ENCODE measurements at places on chromosomes 4 and X.

DNA sequence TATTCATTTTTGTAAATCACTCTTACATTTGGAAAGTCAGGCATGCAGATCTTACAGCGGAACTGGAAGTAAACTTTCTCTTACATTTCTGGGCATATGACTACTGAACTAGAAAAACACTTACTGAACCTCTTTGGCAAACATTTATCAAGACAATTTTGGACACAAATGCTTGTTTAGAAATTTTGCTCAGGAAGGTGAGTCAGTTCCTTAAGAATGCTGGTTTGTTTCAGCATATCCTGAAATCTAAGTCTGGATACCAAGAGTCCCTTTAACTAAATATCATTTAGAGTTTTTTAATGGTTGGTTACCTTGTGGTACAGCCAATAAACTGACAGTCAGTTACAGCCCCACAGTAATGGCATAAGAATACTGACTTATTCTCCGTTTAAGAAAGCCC is 15.0 kb downstream of the SHISA3 start:
- no peaks in the 10 kb centered on the region for H3K36me3 ChIP-seq
- peak; percentile 90 for DNase-seq
- peak overlapping the region; percentile 27 for H3K27ac ChIP-seq
- H3K4me1 ChIP-seq, result peaks cover 8% of the 10 kb centered on the region

DNA sequence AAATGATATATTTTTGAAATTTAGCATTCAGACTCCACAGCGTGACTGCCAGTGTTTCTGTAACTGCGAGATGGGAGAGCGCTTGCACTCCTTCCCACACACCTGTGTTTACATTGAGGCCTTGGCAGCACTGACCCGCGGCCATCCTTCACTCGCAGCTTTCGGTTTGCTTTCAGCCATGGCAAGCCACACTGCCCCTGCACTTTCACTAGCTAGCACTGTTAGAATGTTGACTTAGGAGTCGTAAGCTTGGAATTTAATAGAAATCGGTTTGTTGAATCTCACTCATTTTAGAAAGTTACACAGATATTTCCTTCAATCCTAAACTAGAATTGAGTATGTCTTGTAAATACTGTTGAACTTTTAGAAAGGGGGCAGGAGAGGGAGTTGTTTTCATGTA is 136.2 kb downstream of the CFAP299 start:
- no peaks in the 10 kb centered on the region for H3K36me3 ChIP-seq
- H3K4me1 ChIP-seq, result no peaks in the 10 kb centered on the region
- peak; percentile 67 for DNase-seq
- H3K27me3 ChIP-seq, result no peaks in the 10 kb centered on the region

DNA sequence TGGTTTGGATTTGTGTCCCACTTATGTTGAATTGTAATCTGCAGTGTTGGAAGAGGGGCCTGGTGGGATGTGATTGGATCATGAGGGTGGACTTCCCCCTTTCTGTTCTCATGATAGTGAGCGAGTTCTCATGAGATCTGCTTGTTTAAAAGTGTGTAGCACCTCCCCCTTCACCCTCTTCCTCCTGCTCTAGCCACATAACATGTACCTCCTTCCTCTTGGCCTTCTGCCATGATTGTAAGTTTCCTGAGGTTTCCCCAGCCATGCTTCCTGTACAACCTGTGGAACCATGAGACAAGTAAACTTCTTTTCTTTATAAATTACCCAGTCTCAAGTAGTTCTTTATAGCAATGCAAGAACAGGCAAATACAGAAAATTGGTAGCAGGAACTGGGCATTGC is 138.7 kb downstream of the INPP4B start:
- H3K27ac ChIP-seq, result no peak overlapping the region
- DNase-seq, result no peak
- no peaks in the 10 kb centered on the region for H3K4me1 ChIP-seq
- no peaks in the 10 kb centered on the region for H3K27me3 ChIP-seq
- H3K36me3 ChIP-seq, result no peaks in the 10 kb centered on the region

- no peaks in the 10 kb centered on the region for H3K4me1 ChIP-seq
- no peaks in the 10 kb centered on the region for H3K27me3 ChIP-seq
- no peak for DNase-seq
- no peaks in the 10 kb centered on the region for H3K36me3 ChIP-seq
- no peak overlapping the region for H3K27ac ChIP-seq
Measured at GRCh38 chr4:130210864-130211263, 1114.9 kb downstream of the C4orf33 start.

DNA sequence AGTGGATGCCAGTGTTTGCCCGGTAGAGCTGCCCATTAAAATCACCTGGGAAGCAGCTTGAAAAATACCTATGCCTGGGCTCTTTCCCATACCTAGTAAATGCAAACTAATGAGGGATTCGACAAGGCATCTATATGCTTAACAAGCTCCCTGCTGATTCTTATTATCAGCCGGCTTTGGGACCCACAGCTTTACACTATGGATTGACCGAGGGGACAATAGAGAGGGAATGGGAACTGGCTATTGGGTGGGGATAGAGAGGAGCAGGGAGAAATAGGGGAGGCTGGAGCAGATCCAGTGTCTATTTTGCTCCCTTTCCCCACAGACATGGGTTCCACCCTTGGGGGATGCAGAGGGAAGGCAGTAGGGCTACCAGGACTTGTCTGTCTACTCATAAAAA is 103.1 kb upstream of the TEX13D start:
- H3K4me1 ChIP-seq, result no peaks in the 10 kb centered on the region
- no peak overlapping the region for H3K4me3 ChIP-seq
- no peaks in the 10 kb centered on the region for H3K36me3 ChIP-seq
- H3K27ac ChIP-seq, result no peak overlapping the region
- no peaks in the 10 kb centered on the region for H3K27me3 ChIP-seq

GRCh38 chrX:2701600-2701999 is 10.5 kb downstream of the CD99 start:
- no peak for DNase-seq
- H3K27me3 ChIP-seq, result no peaks in the 10 kb centered on the region
- peaks cover 8% of the 10 kb centered on the region for H3K36me3 ChIP-seq
- no peak overlapping the region for H3K27ac ChIP-seq
- peaks cover 15% of the 10 kb centered on the region for H3K4me1 ChIP-seq
- H3K4me3 ChIP-seq, result no peak overlapping the region

- no peaks in the 10 kb centered on the region for H3K4me1 ChIP-seq
- no peak overlapping the region for H3K27ac ChIP-seq
- peaks cover 7% of the 10 kb centered on the region for H3K27me3 ChIP-seq
- DNase-seq, result peak; percentile 51
- no peaks in the 10 kb centered on the region for H3K36me3 ChIP-seq
Measured at GRCh38 chr4:163484906-163485305, 9.6 kb upstream of the TMA16 start.

- H3K36me3 ChIP-seq, result no peaks in the 10 kb centered on the region
- no peaks in the 10 kb centered on the region for H3K27me3 ChIP-seq
- H3K27ac ChIP-seq, result no peak overlapping the region
- DNase-seq, result no peak
- H3K4me1 ChIP-seq, result no peaks in the 10 kb centered on the region
Measured at GRCh38 chrX:31464306-31464915, 392.6 kb upstream of the FTHL17 start.

GRCh38 chr4:147480891-147481576 is at the start of gene EDNRA:
Gene EDNRA, plus strand, starts transcription at chr4:147481097. Its CDS starts 4,585 bp downstream, at chr4:147485682.
- H3K27me3 ChIP-seq, result no peaks in the 10 kb centered on the region
- H3K27ac ChIP-seq, result peak within 1 kb of the TSS; percentile 70
- peak; percentile 68 for DNase-seq
- H3K4me3 ChIP-seq, result peak within 1 kb of the TSS; percentile 69
- peaks cover 9% of the 10 kb centered on the region for H3K4me1 ChIP-seq
- H3K36me3 ChIP-seq, result peaks cover 3% of the 10 kb centered on the region

DNA sequence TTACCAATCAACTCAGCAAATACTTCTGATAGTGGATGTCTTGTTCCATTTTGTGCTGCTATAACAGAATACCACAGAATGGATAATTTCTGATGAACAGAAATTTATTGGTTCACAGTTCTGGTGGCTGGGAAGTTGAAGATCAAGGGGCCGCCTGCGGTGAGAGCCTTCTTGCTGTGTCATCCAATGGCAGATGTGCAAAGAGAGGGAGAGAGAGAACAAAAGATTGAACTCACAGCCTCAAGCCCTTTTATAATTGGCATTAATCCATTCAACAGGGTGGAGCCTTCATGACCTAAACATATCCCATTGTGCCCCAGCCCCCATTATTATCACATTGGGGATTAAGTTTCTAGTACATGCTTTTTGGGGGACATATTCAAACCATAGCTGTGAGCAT is 86.1 kb downstream of the ADGRG4 start:
- no peaks in the 10 kb centered on the region for H3K36me3 ChIP-seq
- H3K27me3 ChIP-seq, result peaks cover 4% of the 10 kb centered on the region
- H3K4me3 ChIP-seq, result no peak overlapping the region
- no peaks in the 10 kb centered on the region for H3K4me1 ChIP-seq
- no peak for DNase-seq

DNA sequence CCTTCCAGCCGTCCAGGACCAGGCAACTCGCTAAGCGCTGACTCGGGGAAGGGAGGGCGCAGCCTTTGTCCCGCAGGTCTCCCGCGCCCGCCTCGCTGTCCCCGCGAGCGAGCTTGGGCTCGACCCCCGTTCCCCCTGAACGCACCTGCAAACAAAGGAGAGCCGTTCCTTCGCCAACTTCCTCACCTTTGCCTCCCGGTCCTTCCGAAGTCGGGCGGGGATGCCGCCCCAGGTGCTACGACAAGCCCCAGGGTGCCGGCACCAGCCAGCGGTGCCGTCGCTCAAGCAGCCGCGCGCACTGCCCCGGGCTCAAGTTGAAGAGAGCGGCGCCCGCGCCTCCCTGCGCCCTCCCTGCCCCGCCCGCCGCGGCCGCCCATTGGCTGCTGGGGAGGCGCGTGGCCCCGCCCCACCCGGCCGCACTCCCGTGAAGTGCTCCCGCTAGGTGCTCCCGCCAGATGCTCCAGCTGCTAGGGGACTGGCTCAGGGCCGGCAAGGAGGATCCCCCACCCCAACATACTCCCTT is 107.1 kb downstream of the NSUN7 start:
- H3K4me1 ChIP-seq, result no peaks in the 10 kb centered on the region
- peak; percentile 38 for DNase-seq

- H3K27me3 ChIP-seq, result peaks cover 7% of the 10 kb centered on the region
- H3K4me3 ChIP-seq, result no peak overlapping the region
- no peak overlapping the region for H3K27ac ChIP-seq
- peak; percentile 46 for DNase-seq
- no peaks in the 10 kb centered on the region for H3K36me3 ChIP-seq
Measured at GRCh38 chr4:38313999-38314561, 349.9 kb upstream of the KLF3 start.

GRCh38 chr4:151922811-151923210 is 162.0 kb upstream of the GATB start:
- no peak for DNase-seq
- no peaks in the 10 kb centered on the region for H3K4me1 ChIP-seq
- no peaks in the 10 kb centered on the region for H3K27me3 ChIP-seq
- no peak overlapping the region for H3K27ac ChIP-seq
- no peak overlapping the region for H3K4me3 ChIP-seq

DNA sequence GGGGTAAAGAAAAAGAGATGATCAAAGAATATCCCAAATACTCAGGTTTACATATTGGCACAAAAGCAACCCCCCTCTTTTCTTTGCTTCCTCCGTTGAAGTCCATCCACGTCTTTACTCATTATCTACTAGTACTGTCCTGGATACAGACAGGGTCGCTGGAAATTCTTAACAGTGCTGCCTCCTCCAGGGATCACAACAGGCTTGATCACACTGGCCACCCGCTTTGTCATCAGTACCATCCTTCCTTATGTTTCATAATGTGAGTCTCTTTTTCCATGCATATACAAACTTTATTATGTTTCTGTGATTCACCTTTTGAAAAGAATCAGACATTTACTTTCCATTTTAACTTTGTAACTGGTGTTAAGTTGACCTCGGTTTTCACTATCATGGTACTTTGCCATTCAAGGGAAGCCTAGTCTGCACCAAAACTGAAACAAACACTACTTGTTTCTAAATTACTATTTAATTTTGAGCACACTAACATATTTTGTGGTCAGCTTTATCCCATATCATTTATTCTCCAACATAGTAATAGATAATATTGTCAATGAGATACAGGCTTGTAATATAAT is 387.5 kb upstream of the PPP1R2C start:
- no peak for DNase-seq
- no peaks in the 10 kb centered on the region for H3K36me3 ChIP-seq
- H3K4me1 ChIP-seq, result no peaks in the 10 kb centered on the region
- H3K27me3 ChIP-seq, result no peaks in the 10 kb centered on the region

DNA sequence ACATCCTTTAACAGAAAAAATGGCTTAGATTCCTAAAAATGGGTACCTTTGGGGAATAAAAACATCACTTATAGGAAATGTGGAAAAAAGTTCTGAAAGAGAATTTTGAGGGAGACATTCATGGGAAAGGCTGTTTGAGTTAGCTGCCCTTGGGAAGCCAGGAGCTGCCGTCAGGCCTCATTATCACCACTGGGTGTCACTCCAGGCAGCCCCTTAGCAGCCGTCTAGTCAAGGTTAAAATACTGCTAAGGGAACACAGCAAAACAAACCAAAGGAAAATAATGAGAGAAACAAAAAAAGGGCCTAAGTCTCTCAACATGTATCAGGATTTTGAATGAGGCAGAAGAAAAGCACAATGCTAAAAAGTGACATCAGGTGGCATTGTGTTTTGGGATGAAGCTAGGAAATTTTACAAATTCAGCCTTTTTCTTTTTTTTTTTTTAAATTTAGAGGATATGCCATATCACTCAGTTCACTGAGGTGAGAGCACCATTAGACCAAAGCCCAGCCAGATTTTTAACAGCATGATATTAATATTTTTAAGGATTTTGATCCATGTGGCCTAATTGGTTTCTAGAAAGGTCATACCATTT is 235.3 kb downstream of the GPAT3 start:
- H3K4me3 ChIP-seq, result no peak overlapping the region
- no peaks in the 10 kb centered on the region for H3K4me1 ChIP-seq
- H3K36me3 ChIP-seq, result no peaks in the 10 kb centered on the region
- H3K27ac ChIP-seq, result no peak overlapping the region
- H3K27me3 ChIP-seq, result peaks cover 4% of the 10 kb centered on the region

DNA sequence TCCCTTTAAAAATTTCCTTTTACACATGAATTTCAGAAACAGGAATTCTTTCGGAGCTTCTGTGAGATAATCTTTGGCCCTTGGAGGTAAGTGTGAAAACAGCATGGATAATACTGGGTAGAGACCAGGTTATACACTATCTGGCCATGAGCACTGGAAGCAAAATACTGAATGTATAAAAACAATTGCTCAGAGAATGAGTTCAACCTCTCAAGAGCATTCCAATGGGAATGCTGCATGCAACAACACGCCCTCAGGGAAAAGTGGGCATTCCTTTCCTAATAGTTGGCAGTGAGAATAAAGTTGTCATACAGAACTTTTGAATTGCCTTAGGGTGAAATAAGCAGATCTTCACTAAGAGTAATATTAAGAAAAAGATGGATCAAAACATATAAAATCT is 574.8 kb upstream of the DIPK2B start:
- peaks cover 6% of the 10 kb centered on the region for H3K4me1 ChIP-seq
- H3K27me3 ChIP-seq, result no peaks in the 10 kb centered on the region
- H3K36me3 ChIP-seq, result no peaks in the 10 kb centered on the region
- DNase-seq, result peak; percentile 81

GRCh38 chr4:19399001-19399400 is 852.7 kb upstream of the SLIT2 start:
- no peaks in the 10 kb centered on the region for H3K36me3 ChIP-seq
- H3K4me1 ChIP-seq, result no peaks in the 10 kb centered on the region
- H3K4me3 ChIP-seq, result no peak overlapping the region
- no peak overlapping the region for H3K27ac ChIP-seq
- H3K27me3 ChIP-seq, result no peaks in the 10 kb centered on the region

Measured in IMR-90 (cell line).